ENCODE measurements at places on chromosomes 6 and 20.

- no peak for DNase-seq
These were observed 262.4 kb downstream of the SOX4 start for GRCh38 chr6:21855811-21856455.

GRCh38 chr20:62622877-62623487 lies 19.3 kb upstream of the SLCO4A1 start:
- no peak for DNase-seq

GRCh38 chr6:94099072-94099471 lies 679.7 kb upstream of the EPHA7 start:
- no peak for DNase-seq

GRCh38 chr6:151738267-151738666 lies 69.2 kb upstream of the ESR1 start:
- DNase-seq = no peak

DNA sequence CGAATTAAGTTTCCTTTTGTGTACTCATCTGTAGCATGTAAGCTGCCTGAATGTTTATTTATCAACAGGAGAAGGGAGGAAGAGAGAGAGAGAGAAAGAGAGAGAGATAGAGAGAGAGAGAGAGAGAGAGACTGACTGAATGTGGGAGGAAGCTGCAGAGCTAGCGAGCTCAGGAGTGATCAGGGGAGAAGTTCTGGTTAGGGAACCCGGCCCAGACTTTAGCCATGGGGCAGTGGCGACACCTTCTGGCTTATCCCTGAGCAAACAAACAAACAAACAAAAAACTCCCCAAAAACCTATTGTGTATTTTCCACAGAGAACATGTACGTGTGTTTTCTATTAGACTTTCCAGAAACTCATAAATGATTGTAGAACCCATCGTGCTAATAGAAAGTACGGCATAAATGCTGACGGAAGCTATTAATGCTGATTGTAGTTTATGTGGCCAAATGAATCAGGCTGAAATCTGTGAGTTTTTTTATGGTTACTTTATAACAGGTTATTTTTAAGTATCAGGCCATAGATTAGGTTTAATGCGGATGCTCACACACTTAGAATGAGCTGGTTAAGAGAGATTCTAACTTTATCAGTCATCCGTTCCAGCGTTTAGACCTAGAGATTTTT lies 92.8 kb downstream of the CLIC5 start:
- peak; percentile 31 for DNase-seq

All from germinal center (tissue), 1 donor.